Spleen (tissue), 13 donors: ENCODE measurements at places on chromosomes 3 and 15. TPM values are rescaled to one million over a fixed set of nuclear protein-coding genes. Genes with fewer than 3 reads are reported as not detected.

Gene HTR3E
- not detected for total RNA-seq

DNA sequence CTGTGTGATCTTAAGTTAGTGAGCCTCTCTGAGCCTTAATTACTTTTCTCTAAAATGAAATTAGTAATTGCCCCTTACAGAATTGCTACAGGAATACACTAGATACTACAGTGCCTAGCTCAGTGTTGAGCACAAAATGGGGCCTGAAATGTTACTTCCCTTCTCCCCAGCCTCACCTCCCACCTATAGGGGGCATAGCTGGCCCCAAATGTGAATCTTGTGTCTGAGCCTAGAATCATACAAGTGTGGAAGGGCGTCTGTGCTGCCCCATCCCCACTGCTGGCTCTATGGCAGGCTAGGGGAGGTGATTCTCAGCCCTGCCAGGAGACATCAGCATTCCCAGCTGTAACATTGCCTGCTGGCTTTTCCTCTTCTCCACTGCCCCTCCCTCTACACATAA is 42.7 kb downstream of the IFT122 start:
- peaks cover 9% of the 10 kb centered on the region for H3K4me1 ChIP-seq
- H3K27me3 ChIP-seq, result no peaks in the 10 kb centered on the region
- peaks cover 53% of the 10 kb centered on the region for H3K36me3 ChIP-seq
- no peak overlapping the region for H3K27ac ChIP-seq
- no peak for DNase-seq

- no peaks in the 10 kb centered on the region for H3K36me3 ChIP-seq
- H3K27ac ChIP-seq, result no peak overlapping the region
- no peak for DNase-seq
- H3K4me3 ChIP-seq, result no peak overlapping the region
- H3K4me1 ChIP-seq, result no peaks in the 10 kb centered on the region
Observed at GRCh38 chr15:26985050-26985449, 14.1 kb downstream of the GABRG3 start.

Gene RNF13
- 125 TPM for total RNA-seq
